ENCODE measurements at places on chromosomes 11 and 22.

DNA sequence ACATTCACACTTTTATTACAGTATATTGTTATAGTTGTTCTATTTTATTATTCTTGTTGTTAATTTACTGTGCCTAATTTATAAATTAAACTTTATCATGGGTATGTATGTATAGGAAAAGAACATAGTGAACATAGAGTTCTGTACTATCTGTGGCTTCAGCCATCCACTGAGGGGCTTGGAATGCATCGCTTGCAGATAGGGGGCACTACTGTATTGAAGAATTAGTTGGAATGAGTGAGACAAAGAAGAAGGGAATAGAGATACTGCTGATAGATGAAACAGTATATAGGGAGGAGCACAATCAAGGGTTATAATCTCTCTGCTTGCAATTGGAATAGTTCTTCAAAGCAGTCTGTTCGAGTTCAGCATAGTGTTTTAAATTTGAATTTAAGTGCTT, 432.2 kb downstream of the RAB38 start:
- no peak for DNase-seq

- DNase-seq: no peak
These were observed 2.9 kb upstream of the SERPINH1 start for GRCh38 chr11:75558939-75559843.

GRCh38 chr11:8219257-8220021, 44.2 kb downstream of the LMO1 start:
- DNase-seq: no peak

GRCh38 chr11:88414385-88414861, 76.9 kb upstream of the CTSC start:
- DNase-seq: peak; percentile 6

All from CD4-positive, alpha-beta T cell treated with Interferon alpha-2 for 1 hour (primary cell).